ENCODE measurements at places on chromosomes 7 and 10.

DNA sequence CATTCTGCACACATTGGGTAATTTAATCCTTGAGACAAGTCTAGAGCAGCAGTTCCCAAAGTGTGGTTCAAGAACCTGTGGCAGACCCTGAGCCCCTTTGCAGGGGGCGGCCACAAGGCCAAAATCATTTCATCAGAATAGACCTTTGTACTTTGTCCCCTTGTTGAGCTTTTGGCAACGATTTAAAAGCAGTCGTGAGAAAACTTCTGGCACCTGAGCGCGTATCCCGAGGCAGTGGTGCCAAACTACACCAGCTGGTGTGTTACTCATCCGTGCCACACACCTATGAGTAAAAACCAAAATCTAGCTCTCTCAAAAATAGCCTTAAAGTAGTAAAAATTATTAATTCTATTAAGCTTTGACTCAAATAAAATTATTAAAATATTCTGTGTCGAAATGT is 306.8 kb downstream of the SDK1 start:
- no peak for DNase-seq

- no peak for DNase-seq
Observed at GRCh38 chr10:26946102-26946811, 85.5 kb upstream of the ABI1 start.

DNA sequence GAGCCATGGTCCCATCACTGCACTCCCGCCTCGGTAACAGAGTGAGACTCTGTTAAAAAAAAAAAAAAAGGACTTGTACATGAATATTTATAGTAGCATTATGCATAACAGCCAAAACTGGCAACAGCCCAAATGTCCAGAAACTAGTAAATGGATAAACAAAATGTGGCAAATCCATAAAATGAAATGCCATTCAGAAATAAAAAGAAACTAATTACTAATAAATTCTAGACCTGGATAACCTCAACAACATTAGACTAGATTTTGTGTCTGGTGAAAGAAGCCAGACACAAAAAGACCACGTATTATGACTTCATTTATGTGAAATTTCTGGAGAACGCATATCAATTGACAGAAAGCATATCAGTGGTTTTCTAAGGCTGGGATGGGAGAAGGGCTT is 74.5 kb downstream of the HPSE2 start:
- no peak for DNase-seq

DNA sequence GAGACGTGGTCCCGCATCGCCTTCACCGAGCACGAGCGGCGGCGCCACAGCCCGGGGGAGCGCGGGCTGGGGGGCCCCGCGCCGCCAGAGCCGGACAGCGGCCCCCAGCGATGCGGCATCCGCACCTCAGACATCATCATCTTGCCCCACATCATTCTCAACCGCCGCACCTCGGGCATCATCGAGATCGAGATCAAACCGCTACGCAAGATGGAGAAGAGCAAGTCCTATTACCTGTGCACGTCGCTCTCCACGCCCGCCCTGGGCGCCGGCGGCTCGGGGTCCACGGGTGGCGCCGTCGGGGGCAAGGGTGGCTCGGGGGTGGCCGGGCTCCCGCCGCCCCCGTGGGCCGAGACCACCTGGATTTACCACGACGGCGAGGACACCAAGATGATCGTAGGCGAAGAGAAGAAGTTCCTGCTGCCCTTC is 737 bp downstream of the CNNM2 start:
- peak; percentile 28 for DNase-seq

- no peak for DNase-seq
Observed at GRCh38 chr10:71881647-71882355, 30.8 kb upstream of the PSAP start.

- DNase-seq = peak; percentile 67
Observed at GRCh38 chr7:76302347-76303201, at the start of gene HSPB1. Gene HSPB1 (plus strand): TSS chr7:76302673. CDS start chr7:76302713, 40 bp downstream.

- no peak for DNase-seq
Observed at GRCh38 chr10:125064681-125065492, 95.5 kb downstream of the CTBP2 start.

GRCh38 chr10:4481192-4481591 is 344.8 kb upstream of the AKR1E2 start:
- no peak for DNase-seq

GRCh38 chr10:130470973-130471372 is 334.8 kb downstream of the GLRX3 start:
- no peak for DNase-seq

DNA sequence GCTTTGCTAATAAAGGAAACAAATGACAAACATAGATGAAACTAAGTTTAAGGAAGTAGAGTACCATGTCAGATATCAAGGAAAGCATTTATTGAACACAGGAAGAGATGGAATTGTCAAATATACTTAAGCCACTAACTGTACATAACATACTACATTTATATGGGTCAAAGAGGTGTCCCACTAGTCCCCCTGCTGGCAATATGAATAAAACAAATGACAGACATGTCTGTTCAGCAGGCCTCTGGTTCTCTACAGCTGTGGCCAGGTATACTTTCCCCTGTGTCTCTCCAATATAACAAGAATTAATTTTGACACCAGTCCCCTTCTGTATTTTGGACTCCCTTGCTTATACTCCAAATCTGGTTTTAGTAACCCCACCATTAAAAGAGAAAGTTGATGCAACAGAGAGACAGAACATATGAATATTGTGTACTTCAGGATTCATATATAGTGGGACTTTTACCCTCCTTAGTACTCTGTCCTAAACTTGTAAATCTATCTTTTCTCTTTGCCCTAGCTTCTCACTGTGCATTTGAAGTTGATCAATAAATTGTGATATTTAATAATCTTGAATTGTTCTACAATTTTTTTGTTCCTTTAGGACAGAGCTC is 42.9 kb downstream of the CD36 start:
- DNase-seq = no peak

DNA sequence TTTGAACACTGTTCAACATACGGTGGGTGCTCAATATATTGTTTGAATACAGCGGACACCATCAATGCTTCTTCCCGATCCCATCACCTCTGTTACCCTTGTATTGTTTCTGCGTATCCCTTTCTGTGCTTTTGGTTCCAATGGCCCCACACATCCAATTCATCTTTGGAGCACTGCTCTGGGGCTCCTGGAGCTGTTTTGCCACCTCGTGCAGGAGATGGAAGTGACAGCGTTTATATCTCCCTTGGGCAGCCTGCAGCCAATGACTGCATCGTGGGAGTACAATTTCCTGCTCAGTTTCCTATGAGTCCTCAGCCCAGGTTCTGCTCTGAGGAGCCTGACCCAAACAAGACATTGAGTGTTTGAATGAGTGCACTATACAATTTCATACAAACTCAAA is 50.2 kb upstream of the PIK3CG start:
- DNase-seq = no peak

GRCh38 chr10:100810835-100811116 is 65.4 kb downstream of the PAX2 start:
- DNase-seq = no peak

GRCh38 chr7:135236727-135237126 is 3.1 kb downstream of the STRA8 start:
- no peak for DNase-seq

- DNase-seq = no peak
Observed at GRCh38 chr7:122262246-122262645, 42.3 kb downstream of the FEZF1 start.

DNA sequence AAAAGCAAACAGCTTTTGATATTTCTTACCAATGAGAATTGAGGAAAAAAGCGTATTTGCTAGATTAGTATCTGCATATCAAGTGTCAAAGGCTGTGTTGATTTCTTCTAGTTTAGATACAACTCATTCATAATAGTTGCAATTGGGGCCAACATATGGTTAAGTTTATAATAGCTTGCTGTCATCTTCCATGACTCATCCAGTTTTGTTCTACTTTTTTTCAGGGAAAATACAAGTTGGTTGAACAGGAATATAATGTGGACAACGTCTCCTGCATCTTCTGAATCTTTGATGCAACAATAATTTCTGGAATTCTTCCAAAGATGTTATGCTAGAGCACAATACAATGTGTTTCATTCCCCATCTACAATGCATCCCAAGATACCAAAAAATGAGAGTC is 182.0 kb downstream of the THSD7A start:
- DNase-seq = no peak

GRCh38 chr10:132599732-132600131 is 62.1 kb downstream of the INPP5A start:
- DNase-seq = no peak

- DNase-seq = no peak
Observed at GRCh38 chr7:26374647-26375373, 83.1 kb downstream of the SNX10 start.

DNA sequence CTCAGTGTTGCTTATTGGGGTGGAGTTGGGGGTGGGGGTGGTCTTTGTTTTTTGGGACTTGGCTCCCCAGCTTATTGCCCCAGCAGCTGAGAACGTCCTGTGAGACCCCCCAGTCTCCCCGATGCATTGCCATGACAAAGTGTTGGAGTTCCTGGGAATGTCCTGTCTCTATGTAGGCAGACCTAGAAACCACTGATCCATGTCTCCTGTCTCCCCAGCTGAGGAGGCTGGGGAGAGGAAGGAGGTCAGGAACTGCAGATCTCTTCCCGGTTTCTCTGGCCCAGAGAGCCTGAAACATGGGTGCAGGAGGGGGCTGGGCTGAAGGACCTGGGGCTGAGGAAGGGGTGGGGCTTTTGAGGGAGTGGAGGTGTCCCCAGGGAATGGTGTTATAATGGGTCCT is 80.2 kb upstream of the GTF2IRD1 start:
- DNase-seq = no peak

GRCh38 chr7:65448816-65449504 is 75.3 kb downstream of the ZNF92 start:
- no peak for DNase-seq

DNA sequence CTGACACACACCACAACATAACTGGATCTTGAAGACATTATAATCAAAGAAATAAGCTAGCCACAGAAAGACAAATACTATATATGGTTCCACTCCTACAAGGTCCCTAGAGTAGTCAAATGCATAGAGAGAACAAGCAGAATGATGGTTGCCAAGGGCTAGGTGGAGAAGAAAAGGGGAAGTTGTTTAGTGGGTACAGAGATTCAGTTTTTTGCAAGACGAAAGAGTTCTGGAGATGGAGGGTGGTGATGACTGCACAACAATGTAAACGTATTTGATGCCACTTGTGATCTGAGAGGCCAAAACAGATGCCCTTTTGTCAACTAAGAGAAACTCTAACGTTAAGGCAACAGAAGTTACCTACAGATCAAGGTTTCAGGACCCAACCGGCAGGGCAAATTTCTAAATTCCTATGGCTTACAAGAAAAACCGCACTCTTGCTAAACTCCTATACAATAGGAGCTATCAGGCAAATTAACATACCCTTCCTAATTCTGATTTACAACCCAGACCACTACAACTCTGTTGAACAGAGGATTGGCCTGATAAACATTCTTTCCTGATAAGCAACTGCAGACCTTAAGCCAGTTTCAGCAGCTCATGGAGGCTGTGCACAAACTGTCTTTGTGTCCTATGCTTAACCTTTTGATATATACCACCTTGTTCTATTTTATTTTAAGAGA is 69.0 kb downstream of the FAM107B start:
- DNase-seq = no peak

DNA sequence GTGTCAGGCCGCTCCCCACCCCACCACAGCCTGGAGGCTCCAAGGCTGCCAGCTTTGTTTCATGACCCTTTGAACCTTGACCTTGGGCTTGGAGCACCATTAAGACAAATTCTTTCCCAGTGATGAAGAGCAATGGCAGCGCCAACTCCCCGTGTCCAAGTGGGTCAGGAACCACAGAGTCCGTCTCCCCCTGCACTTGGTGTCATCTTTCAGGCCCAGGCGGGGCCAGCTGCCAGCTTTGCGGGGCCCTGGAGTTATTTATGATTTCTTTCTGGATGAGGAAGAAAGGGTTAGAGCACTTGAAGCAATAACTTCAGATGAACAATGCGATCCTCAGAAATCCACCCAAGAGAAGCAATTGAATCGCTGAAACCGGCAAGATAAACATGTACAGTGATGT is 110.8 kb downstream of the MYL10 start:
- no peak for DNase-seq

DNA sequence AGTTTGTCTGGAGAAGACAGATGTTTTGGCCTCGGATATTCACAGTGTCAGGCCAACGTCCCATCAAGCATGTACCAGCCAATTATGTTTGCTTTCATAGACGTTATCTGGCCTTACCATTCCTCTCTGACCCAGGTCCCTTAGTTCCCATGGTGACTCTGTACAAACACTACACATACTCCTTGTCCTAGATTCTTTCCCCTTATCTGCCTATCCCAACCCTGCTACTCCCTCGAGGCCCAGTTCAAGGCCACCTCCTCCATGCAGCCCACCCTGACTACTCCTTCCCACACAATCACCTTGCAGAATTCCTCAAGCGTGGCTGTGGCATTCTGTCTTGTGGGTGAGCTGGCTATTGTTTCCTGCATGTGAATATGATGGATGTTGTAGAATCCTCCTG is 155.2 kb downstream of the PRKAG2 start:
- DNase-seq = no peak

- no peak for DNase-seq
Observed at GRCh38 chr10:63633677-63634487, 112.7 kb downstream of the REEP3 start.

DNA sequence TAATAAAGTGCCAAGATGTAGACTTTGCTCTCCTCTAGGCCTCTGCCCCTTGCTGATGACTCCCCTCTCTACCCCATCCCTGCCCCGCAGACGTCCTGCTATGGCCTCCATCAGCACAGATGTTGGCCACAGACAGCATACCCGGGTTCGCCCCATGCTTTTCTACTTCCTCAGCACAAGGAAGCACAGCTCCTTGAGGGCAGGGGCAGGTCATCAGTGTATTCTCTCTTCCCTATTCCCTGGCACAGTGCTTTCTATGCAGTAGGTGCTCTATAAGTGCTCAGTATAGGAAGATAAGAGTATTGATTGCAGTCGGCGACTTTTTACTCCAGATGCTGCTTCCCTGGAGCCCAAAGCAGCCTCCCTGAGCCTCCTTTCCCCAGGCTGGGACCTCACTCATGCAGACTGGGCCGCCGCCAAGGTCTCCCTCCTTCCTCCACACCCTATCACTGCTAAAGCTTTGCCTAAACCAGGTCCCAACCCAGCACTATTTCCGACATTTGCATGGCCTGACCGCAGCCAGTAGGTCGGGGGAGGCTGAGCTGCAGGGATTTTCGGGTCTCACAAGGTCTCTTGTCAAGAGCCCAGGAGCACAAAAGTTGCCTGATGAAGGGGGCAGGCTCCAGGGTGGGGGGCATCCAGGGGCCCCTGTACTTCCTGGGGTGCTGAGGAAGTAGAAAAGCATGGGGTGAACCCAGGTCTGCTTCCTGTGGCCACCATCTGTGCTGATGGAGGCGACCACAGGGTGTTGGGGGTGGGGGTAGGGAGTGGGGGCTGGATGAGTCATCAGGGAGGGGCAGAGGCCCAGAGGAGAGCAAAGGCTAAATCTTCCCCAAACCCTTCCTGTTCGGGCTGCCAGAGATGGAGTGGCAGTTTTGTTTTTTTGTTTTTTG is 8.0 kb downstream of the CALHM3 start:
- DNase-seq = peak; percentile 57

- DNase-seq = no peak
Observed at GRCh38 chr7:1567896-1568510, 1.8 kb downstream of the PSMG3 start.

DNA sequence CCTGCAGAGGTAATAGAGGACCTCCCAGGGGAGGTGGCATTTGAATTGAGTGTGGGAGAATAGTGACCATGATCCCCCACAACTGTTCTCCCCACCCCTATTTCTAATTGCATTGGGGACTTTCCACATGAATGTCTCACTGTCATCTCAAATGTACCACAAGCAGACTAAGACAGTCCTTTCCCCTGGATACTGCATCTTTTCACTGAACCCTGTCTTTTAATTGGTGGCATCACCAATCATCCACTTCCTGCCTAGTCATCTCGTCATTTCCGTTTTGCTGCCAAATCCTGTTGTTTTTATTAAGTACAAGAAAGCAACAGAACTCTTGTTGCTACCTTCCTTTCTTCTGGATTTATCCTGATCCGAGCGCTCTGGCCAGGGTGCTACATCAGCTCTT is 120.3 kb downstream of the NRP1 start:
- no peak for DNase-seq
